ENCODE measurements at places on chromosomes 2 and 18.

GRCh38 chr2:104448661-104449440 lies 405.1 kb upstream of the POU3F3 start:
- no peak for DNase-seq

DNA sequence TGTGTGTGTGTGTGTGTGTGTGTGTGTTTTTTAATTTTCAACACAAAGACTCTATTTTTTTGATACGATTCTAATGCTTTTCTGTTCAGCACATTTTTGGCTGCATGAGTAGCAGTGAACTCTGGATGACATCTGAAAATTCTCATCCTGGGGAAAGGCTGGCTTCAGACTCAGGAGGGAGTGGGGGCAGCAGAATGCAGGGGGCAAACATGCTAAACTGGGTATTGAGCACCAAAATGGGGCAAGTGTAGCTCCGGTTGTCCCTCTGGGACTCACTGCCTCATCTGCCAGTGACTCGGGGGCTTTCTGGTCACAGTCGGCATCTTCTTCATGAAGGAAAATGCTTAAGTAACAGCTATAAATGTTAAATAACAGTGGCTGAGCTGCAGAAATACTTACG lies 116.8 kb upstream of the PID1 start:
- no peak for DNase-seq

DNA sequence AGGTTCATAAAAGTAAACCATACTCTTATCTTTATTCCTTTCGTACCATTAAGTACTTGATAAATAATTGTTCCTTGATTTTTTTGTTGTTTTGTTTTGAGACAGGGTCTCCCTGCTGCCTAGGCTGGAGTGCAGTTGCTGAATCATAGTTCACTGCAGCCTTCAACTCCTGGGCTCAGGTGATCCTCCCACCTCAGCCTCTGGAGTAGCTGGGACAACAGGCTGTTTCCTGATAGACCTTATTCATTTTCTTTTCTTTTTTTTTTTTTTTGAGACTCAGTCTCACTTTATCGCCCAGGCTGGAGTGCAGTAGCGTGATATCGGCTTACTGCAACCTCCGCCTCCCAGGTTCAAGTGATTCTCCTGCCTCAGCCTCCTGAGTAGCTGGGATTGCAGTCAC lies 5.5 kb downstream of the KCNG3 start:
- DNase-seq = no peak

- no peak for DNase-seq
Measured at GRCh38 chr2:186835628-186836027, 13.3 kb downstream of the ZSWIM2 start.

DNA sequence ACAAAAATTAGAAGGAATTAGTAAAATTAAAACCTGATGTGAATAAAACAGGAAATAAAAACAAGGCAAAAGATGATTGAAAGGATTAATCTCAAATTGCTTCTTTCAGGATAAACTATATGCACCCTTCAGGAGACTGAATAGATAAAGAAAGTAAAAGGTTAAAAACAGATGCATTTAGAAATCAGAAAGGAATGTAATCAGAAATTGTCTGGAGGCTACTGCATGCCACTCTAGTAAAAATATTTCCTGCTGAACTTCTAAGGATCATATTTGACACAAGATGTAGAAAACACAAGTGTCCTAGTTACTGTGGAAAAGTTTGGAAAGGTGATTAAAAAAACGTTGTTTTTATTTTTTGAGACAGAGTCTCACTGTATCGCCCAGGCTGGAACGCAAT lies 16.2 kb downstream of the CHCHD5 start:
- no peak for DNase-seq

GRCh38 chr2:71556692-71557250 lies 103.4 kb downstream of the DYSF start:
- no peak for DNase-seq

Measured in left forelimb (tissue), 1 donor.